ENCODE measurements at places on chromosomes 4 and X.
A peak's percentile ranks its signal among the peaks of the same experiment; 100 is the strongest.

DNA sequence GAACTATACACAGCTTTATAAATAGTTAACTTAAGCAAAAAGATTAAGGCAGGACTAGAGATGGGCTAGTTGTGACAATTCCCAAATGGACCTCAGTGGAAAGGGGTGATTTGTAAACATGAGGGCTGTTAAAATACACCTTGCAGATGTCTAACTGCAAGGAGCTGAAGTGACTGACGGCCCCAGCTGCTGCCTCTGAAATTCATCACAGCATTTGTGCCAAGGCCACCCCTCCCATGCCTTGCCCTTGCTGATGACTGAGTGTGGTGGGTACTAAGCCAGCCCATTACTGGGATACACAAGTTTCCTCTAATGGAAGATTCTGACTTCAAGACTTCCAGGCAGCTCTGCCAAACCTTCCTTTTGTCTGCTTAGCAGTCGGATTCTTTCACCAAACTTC is 23.7 kb upstream of the EGFL6 start:
- DNase-seq = no peak

DNA sequence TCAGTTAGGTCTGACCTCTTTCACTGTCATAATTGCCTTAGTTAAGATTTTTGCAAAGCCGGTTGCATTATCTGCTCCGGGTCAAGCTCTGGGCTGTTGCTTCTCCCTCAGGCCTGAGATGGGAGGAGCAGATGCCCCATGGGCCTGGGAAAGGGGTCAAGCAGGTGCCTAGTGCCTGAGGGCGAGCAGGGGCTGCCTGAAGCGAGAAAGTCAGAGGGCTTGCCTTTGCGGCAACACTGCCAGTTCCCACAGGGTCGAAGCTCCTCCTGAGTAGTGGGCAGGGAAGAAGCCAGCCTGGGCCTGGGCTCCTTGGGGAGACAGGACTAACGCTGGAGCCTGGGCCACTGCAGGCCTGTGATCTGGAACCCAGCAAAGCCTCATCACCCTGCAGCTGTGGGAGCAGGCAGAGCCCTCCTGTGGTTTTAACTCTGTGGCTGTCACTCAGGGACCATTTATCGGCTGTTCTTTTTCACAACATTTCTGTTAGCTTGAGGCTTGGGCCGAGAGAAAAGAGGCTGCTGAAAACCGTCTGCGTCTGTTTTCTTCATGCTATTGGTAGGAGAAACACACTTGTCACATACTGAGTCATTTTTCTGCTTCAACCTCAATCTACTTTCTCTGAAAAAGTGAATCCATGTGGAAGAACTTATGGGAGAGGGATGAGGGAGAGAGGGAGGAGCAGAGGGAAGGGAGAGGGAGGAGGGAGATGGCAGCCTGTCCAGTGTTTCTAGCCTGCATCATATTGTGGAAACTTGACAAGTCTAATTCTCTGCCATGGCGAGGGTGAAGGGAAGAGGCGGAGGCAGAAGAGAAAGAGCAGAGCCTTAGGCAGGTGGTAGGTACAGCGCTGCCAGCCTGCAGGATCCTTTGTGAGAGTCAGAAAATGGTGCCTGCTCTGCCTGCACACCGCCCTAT is 68.4 kb downstream of the RHOH start:
- no peak for DNase-seq

GRCh38 chr4:40329805-40330204 is 5.3 kb upstream of the CHRNA9 start:
- no peak for DNase-seq

GRCh38 chrX:13774696-13775095 is 40.1 kb downstream of the OFD1 start:
- DNase-seq = no peak

GRCh38 chr4:87058356-87059073 is 123.7 kb downstream of the AFF1 start:
- DNase-seq = no peak

DNA sequence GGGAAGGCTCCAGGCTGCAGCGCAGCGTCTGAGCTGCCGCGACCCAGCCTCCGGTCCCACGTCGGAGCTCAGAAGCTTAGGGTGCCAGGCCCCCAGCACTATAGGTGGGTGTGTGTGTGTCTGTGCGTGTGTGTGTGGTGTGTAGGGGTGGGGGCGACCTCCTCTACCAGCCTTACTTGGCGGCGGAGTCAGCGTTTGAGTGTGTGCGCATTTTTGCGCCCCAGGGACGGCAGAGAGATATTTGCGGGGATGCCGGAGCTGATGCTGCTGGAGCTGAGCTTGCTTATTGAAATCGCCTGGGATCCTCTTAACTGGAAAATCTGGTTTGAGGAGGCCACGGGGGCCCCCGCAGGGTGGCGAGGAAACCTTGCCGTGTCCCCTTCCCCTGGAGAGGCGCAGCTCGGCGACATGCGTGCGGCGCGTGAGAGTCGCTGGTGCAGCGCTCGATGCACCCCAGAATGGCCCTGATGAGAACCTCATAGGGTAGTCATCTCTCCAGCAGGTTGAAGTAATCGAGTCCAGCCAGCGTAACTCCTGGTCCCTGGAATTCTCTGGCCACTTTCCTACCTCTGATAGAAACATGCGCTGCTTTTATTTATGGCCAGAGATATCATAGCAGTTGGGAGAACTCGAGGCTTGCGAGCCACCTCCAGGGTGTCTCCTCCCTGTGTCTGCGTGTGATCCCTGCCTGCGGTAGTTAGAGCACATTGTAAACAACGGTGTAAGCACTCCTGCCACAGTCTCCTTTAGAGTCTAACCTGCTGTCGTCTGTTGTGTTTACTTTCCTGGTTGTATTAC is 2.7 kb downstream of the ADGRL3 start:
- peak; percentile 43 for DNase-seq

DNA sequence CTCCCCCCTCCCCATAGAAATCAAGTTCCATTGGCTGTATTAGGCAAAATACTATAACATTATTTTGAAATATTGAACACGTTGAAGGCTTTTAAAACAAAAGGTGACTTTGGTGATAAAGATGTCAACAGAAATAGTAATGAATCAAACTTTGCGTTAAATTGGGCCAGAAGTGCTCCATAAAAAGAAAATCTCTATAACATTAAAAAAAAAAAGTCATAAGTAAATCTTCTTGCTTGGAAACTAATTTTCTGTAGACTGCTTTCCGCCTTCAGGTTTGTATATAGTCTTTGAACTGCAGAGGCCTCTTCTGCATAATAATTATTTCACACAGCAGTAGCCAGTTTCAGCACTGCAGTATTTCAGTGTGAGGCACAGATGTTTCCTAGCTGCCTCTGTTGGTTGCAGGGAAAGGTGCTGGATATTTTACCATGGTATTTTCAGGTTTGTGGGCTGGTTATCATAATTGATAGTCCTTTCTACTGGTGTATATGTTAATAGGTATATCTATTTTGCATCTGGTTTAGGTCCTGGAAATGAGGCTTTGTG is 158.9 kb downstream of the KDM6A start:
- peak; percentile 1 for DNase-seq

- no peak for DNase-seq
Observed at GRCh38 chr4:6989331-6989923, 53.7 kb upstream of the TADA2B start.

DNA sequence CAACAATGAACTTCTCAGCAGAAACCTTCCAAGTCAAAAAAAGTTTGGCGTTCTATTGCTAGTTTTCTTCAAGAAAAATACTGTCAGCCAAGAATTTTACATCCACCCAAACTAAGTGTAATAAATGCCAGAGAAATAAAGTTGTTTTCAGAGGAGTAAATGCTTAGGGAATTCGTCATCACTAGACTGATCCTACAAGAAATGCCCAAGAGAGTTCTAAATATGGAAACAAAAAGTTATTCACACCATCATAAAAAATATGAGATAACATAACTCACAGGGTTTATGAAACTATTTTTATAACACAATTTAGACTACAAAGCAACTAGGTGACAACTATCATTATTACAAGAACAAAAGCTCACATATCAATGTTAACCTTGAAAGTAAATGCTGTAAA is 259.5 kb upstream of the GABRA2 start:
- no peak for DNase-seq

GRCh38 chr4:10089346-10089745 is 27.3 kb downstream of the WDR1 start:
- no peak for DNase-seq

DNA sequence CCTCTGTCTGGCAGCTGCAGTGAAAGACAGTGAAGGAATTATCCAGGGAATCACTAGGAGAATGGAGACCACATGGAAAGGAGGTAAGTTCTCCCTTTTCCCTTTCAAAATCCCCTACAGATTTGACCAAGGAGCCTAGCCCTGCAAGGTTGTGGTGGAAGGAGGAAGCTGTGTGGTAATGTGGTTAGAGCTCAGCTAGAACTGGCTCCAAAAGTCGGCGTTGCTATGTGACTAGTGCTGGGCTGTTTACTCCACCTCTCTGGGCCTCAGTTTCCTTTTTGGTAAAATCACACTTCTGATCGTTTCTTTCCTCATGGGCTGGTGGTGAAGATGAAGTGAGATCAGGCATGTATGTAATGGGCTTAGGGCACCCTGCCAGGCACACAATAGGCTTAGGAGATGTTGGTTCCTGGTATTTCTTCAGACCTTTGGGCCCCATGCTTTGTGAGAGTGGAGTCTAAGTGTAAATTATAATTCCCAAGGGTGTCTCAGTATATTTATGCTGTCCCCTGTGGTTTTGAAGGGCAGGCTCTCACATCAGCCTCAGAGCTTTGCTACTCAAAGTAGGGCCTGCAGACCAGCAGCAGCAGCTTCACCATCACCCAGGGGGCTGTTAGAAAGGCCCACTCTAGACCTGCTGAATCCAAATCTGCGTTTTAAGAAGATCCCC is 183.7 kb upstream of the BCOR start:
- no peak for DNase-seq

- DNase-seq = no peak
Observed at GRCh38 chrX:38438321-38438720, 85.9 kb downstream of the OTC start.

- DNase-seq = no peak
Observed at GRCh38 chr4:98728433-98728832, 70.0 kb upstream of the TSPAN5 start.

- no peak for DNase-seq
Observed at GRCh38 chr4:78250500-78250899, 193.4 kb downstream of the FRAS1 start.

DNA sequence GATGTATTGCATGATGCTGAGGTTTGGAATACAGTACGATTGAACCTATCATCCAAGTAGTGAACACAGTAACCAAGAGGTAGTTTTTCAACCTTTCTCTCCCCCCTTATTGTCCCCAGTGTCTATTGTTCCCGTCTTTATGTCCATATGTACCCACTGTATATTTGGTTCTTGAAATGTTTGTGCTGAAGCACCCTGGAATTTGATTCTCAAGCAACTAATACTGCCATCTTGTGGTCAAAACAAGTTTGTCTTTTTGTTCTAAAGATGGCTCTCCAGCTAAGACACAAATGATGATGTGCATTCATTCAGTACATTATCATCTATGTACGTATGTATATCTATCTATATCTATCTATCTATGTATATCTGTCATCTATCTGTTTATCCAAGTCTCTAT is 33.5 kb upstream of the DCX start:
- DNase-seq = peak; percentile 18

GRCh38 chr4:40214661-40215418 is 18.0 kb downstream of the RHOH start:
- DNase-seq = no peak

Data from NCI-H526 treated with DMSO at 0.1 percent for 48 hours (cell line).